Tracheal epithelial cell (primary cell): ENCODE measurements at places on chromosomes 5 and 9. TPM values are rescaled to one million over a fixed set of nuclear protein-coding genes. Genes with fewer than 3 reads are reported as not detected.

Gene STC2
- total RNA-seq: 130 and 235 TPM in 2 replicates

Gene AK6
- 26.0 and 30.3 TPM in 2 replicates for total RNA-seq

Gene NR6A1
- total RNA-seq: 3.4 and 4.6 TPM in 2 replicates

Gene DMRTA1
- 2.2 and 3.4 TPM in 2 replicates for total RNA-seq

Gene SPINK14
- total RNA-seq: not detected in 2 replicates

Gene LCN1
- total RNA-seq: not detected in 2 replicates

Gene PTPN3
- total RNA-seq: 11.8 and 16.2 TPM in 2 replicates

Gene SNAPC4
- 7.0 and 8.9 TPM in 2 replicates for total RNA-seq

Gene GABRP
- under 0.01 TPM in 1 of 2 replicates, not detected in the other for total RNA-seq

Gene SUSD3
- total RNA-seq: 1.7 TPM in 1 of 2 replicates, not detected in the other

Gene HTR4
- total RNA-seq: not detected in 2 replicates

Gene PCDHB3
- 0.21 and 0.48 TPM in 2 replicates for total RNA-seq

Gene BTNL9
- total RNA-seq: not detected in 2 replicates

Gene TAF11L10
- total RNA-seq: not detected in 2 replicates

Gene RHOBTB3
- 24.3 and 31.1 TPM in 2 replicates for total RNA-seq

Gene IFNA4
- not detected in 2 replicates for total RNA-seq

Gene PCDHGB3
- 0.24 and 0.43 TPM in 2 replicates for total RNA-seq

Gene HMMR
- 3.6 and 5.1 TPM in 2 replicates for total RNA-seq

Gene PHPT1
- 64.6 and 90.8 TPM in 2 replicates for total RNA-seq

Gene GPX8
- total RNA-seq: 19.2 and 21.0 TPM in 2 replicates

Gene HAND1
- not detected in 2 replicates for total RNA-seq

Gene ABCA2
- total RNA-seq: 9.8 and 13.0 TPM in 2 replicates

Gene SPATA9
- not detected in 2 replicates for total RNA-seq

Gene HNRNPA0
- 8.2 and 9.8 TPM in 2 replicates for total RNA-seq
